ENCODE measurements at places on chromosomes 5 and 9.
A peak's percentile ranks its signal among the peaks of the same experiment; 100 is the strongest.

GRCh38 chr9:131253891-131254491 is 22.3 kb downstream of the FAM78A start:
- DNase-seq: no peak

DNA sequence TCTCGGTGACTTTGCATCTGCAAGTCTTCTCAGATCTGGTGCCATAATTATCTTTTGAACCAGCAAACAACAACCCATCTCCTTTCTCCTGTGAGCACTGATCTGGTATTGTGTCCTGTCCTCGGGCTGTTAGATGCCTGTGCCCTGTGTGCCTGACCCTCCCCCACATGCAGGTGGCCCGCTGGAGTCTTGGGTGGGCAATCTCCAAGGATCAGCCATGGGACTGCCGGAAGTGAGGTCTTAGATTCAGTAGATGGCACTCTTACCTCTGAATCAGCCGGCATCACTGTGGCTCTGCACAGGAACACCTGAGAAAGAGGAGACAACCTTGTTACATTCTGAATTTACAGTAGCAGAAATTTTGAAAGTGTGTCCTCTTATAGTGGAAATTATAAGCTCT is 172.4 kb downstream of the IRX2 start:
- DNase-seq: no peak

- DNase-seq: no peak
These were observed 159.1 kb upstream of the MAP1B start for GRCh38 chr5:71948206-71948605.

DNA sequence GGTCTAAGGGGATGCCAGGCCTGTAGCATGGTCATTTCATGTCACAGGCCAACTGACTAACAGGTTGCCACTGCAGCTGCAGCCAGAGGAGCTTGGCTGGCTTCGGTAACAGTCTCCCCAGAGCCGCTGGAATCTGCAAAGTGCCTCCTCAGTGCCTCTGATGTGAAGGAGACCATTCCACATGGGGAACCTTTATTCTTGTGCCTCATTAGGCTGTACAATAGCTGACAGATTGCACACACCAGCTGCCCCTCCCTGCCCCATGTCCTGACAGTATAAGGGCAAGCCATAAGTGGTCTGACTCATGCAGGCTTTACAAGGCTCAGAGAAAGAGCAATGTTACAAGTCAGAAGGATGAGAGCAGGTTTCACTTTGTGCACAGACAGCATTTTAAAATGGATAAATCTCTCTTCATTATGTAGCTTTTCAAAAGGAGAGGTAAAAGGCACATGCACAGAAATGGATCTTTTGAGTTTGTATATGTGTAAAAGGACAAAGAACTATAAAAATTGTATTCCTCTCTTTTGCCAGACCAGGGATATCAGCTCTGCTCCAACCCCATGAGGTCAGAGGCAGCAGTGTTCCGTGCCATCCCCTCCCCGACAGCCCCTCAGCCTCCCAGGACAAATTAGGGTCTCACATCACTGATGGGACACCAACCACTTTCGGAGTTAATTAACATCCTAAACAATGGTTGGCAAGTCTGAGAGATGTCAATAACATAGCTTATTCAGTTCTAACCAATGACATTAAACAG is 467.8 kb downstream of the TMEM232 start:
- peak; percentile 1 for DNase-seq

DNA sequence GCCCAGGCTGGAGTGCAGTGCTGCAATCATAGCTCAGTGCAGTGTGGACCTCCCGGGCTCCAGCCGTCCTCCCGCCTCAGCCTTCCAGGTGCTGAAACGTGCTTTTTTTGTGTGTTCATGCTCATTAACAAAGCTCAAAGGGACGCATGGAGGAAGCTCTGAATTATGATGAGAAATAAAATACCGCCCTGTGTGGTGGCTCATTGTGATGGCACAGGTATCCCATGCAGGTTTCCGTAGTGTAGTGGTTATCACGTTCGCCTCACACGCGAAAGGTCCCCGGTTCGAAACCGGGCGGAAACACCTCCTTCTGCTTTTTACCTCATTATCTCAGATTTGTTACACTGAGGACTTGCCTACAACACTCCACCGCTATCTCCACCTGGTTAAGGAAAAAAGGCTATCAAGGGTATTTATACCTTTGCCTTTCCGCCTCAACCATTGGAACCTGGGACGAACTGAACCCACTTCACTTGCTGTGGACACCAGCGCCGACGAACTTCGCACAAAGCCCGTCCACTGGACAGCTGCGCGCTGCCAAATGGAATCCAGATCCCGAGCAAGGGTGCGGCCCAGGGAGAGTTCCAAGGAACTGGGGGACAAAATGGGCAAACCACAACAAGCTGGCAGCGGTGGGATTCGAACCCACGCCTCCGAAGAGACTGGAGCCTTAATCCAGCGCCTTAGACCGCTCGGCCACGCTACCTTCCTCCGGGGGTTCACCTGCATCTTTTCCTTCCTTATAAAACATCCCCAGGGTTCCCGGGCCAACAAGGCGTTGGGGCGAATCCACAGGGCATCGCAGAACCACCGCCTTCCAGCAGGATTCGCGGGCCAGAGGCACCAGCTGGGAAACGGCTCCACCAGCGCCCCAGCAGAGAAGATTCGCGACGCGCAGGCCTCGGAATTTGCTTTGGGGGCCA is 26.3 kb downstream of the OR2V2 start:
- no peak for DNase-seq

DNA sequence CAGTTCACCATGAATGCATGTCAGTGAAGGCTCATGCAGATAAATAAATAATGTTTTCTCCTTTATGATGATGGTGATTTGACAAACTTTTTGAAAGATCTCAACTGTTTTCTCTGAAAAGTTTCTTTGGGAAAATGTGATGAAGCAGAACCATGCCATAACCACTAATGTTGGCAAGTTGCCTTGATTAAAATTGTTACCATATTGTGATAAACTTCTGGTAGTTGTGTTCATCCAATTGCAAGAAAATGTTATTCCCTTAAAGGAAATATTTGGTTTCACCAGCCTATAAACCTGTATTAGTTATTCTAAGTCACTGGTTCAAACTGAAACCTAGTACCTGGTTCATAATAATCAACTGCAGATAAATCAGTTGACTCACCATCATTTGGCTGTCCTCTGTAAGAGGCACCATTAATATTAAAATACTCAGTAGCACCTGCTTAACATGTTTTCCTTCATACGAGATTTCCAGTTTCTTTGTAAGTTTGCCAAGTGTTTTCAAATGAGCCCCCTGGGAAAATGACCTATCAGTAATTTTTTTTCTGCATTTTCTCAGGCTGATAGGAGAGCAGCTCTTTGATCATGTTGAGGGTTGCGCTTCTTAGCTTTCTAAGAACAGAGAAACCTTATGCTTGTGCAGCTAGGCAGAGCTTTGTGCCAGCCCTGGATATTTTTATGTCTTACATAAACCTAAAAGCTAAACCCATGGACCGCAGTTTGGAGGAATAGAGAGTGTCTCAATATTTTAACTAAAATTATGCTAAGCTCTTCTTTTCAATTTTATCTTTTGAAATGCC is 88.0 kb downstream of the LURAP1L start:
- DNase-seq: no peak

DNA sequence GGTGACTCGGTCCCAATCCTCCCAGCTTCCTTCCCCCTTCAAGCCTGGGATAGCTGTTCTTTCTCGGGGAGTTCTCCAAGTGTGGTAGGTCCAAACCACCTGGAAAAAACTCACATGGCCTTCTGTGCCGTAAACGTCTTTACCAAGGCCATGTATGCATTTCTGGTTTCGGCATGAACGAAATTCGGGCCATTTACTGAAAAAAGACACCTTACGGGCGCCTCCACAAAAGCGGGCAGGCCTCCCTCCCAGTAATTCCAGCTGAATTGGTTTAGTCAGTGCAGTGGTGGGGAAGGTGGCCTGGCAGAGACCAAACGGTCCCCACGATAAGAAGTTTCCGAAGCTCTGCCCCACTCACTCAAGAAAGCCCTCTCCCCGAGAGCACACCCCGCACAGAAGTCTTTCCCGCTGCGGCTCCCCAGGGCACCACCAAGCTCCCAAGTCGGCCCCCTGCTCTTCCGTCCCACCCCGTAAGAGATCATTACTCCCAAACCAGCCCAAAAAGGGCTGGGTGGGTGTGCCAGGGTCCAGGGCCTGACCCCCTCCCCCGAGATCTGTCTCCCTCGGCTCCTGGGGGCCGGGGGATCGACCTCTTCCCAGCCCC is 86.3 kb upstream of the MELK start:
- no peak for DNase-seq

- DNase-seq: no peak
These were observed 29.5 kb downstream of the GNAQ start for GRCh38 chr9:78001946-78002731.

GRCh38 chr5:72465601-72466563 is 41.3 kb downstream of the ZNF366 start:
- DNase-seq: no peak

DNA sequence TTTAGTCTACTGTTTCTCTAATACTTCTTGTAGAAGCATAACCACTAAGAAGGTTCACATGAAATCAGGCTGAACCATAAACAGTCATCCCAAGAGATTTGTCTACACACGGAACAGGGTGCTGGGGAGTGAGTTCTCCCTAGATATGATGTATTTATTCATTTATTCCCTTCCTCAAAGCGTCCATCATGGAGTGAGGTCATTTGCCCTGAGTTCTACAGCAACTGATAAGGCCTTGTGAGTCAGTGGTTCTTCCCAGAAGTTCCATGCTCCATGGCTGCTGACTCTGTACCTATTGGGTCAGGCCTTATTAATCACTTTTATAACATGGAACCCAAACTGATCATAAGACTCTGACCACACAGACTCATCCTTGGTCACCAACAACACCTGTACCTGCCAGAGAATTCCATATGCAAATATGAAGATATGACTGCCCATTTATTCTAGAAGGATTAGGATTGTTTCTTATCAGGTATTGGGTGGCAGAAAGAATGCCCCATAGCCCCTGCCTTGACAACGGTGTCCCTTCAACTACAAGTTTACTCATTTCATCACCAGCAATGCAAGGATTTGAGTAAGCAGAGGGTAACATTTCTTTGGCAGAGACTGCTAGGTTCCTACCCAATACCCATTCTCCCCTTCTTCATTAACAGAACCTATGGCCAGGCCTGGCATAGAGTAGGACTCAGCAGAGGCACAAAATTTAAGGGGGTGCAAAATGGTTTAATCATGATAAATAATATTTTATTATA is 118.1 kb downstream of the LHFPL2 start:
- no peak for DNase-seq

DNA sequence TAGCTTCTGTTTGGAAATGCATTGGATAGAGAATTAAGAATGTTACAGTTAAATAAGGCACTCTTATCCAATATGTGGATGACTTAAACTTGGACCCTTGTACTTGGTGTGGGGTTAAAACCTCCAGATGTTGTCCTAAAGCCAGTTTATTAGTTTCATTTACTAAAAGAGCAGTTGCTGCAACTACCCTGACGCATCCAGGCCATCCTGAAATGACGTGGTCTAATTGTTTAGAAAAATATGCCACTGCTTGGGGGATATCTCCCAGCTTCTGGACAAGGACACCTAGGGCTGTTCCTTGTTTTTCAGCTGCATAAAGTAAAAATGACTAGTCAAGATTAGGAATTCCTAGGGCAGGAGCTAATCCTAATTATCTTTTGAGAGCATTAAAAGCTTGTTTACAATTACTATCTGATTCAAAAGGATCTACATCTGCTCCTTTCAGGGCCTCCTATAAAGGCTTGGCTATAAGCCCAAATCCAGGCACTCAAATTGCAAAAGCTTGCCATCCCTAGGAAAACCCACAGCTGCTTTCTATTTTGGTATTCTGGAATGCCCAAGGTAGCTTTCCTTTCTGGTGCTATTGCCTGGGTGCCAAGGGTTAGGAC is 45.7 kb upstream of the SLCO4C1 start:
- no peak for DNase-seq

DNA sequence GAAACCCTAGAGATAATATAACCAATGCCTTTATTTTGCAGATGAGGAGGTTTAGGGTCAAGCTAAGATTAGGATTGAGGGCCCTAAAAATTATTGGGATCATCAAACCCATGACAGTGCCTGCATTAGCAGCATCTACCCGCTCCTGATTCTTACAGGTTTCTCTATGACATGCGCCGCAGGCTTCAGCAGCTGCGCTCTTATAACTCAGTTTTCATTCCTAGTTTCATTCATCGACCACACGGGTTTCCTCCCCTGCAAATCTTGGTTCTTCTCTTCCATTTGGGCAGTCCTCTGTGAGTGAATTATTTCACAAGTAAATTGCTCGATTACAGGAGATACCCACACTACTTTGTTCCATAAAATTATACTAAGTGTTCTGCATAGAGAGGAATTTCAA is 137.2 kb downstream of the SLC24A2 start:
- DNase-seq: no peak

DNA sequence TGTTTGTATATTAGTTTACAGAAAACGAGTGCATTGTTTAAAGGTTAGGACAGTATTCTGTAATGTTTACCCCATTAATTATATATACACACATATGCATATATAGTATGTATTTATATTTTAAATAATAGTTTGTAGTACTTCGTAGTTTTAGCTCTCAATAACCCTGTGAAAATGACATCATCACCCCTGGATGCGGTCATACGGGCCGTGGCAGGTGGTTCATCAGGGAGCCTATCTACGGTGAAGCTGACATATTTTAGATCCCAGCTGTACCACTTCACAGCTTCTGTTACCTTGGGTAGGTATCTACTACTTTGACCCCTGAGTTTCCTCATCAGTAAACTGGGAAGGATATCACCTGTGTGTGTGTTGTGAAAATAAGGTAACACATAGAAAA is 87.1 kb downstream of the NR3C1 start:
- no peak for DNase-seq

DNA sequence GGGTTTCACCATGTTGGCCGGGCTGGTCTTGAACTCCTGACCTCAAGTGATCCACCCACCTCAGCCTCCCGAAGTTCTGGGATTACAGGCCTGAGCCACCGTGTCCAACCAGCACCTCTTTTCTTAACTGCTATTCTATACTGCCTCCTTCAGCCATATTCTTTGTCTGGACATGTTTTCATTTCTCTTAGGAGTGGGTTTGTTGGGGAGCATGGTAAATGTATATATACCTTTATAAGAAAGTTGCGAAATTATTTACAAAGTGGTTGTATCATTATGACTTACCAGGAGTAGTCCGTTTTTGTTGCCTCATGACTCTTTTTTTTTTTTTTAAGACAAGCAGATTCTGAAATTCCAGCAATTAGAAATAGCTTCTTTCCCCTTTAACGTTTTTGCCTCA is 38.7 kb downstream of the CDC42SE2 start:
- DNase-seq: no peak

GRCh38 chr9:21688108-21689102 is 114.0 kb upstream of the MTAP start:
- DNase-seq: no peak

- DNase-seq: no peak
These were observed 36.3 kb downstream of the SPTAN1 start for GRCh38 chr9:128588581-128589233.

All from NCI-H510A (cell line).